Stimulated activated CD4-positive, alpha-beta T cell treated with anti-CD3 and anti-CD28 coated beads, Interleukin-12 subunit alpha, Interleukin-12 subunit beta, amount 100 ng/mL, for 48 hours (primary cell): ENCODE measurements at places on chromosomes 1 and 21.

GRCh38 chr1:41416081-41416480, 54.8 kb downstream of the FOXO6 start:
- no peak for DNase-seq

GRCh38 chr1:37448691-37449417, 25.5 kb upstream of the ZC3H12A start:
- DNase-seq: no peak

GRCh38 chr1:20278692-20279130, 12.0 kb upstream of the VWA5B1 start:
- DNase-seq: no peak

DNA sequence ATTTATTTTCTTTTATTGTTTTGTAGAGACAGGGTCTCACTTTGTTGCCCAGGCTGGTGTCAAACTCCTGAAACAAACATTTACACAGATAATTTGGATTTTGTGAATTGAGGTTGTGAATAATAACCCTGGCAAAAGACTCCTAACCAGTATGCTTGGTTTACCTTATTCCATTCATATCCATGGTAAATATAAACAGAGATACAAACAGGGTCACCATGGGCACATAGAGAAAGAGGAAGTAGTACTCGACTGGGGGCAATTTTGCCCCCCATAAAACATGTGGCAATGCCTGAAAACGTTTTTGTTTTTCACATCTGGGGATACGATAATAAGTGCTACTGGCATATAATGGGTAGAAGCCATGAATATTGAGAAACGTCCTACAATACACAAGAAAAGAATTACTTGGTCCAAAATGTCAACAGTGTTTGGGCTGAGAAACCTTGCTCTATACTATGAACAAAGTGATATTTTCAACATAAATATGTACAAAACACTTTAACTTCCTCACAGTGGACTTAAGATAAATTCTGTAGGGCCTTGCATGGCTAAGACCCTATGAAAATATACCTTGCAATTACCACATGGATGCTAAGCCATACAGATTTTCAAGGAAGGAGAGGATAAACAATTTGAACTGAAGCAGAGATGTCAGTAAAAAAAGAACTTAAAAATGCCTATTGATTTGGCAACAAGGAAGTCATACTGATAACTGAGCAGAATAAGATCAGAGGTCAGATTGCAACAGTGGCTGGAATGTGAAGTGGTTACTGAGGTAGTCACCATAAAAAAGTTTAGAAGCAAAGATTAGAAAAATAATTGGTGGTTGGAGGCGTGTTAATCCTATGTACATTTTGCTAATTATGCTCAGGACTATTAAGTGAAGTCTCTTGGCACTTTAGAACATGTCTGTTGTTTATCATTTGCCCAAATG, 27.4 kb upstream of the ASPM start:
- DNase-seq: no peak

DNA sequence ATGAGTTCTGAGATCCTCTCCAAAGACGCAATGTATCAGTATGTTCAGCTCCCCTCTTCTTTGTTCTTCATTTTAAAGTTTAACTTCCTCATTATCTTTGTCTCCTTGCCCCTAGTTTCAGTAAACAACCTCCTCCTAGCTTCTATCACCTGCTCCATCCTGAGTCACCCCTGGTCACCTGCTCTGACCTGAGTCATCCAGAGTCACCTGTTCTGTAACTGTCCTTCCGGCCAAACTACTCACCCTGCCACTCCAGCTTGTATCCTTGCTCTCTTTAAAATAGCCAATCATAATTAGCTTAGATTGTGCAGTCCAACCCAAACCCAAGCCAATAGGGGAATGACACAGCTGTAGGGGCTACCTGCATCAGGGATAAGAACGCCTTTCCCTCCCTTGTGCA, 332.0 kb downstream of the OLFM3 start:
- no peak for DNase-seq

GRCh38 chr1:55988963-55989452, 590.4 kb downstream of the PLPP3 start:
- no peak for DNase-seq

DNA sequence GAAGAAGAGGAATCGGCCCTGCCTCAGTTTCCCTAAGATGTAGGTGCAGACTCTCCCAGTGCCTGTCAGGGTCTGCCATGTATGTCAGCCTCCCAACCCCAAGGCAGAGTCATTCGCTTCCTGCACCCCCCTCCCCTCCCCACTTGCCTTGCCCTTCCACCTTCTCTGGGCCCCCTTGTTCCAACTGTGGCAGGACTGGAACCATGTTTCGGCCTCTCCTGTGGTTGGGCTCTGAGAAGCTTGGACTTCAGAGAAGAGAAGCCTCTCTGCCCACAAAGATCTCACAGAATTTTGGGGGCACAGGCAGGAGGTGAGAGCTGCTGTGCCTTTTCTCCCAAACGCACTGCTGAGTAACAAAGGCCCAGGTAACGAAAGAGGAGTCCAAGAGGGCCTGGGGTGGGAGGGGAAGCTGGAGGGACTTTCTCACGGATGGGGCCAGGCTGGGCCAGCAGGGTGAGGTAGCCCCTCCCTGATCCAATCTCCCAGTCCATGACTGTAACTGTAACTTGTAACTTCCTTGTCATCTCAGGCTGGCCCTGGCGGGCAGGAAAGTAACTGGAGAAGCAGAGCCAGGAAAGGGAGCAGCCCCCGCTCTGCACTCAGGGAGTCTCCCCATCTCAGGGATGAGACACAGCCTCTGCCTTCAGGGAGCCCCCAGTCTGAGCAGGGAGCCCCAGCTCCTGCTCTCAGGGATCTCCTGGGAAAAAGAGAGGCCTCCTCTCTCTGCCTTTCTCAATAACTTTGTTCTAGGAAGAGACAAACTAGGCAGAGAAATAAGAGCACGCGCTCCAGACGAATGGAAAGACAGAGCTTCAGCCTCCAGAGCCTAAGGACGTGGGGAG, 11.3 kb downstream of the CRABP2 start:
- no peak for DNase-seq

DNA sequence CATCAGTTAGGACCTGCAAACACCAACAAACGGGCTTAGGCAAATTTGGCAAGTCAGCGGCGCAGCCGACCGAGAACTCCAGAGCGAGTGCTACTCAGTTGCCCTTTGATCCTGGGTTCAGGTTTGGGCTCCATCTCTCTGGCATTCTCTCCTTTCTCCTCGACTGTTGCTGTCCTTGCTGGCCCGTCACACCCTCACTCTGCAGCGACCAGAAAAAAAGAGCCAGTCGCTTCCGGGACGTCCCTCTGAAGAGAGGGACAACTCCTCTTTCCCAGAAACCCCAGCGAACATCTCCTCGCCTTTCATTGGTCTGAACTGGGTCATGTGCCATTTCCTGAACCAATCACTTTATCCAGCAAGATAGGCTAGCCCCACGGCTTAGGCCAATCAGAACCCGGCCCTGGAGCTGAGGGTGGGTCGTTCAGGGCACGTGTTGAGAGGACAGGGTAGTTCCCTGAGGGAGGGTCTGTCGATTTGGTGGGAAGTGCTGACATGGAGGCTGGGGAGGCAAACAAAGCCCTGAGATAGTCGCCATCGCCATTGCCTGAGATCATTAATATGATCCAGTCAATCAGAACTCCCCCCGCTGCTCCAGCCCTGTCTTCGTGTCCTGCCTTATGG, 113.7 kb downstream of the PTPRU start:
- DNase-seq: no peak

GRCh38 chr1:76542359-76542758, 324.9 kb upstream of the ST6GALNAC5 start:
- no peak for DNase-seq

DNA sequence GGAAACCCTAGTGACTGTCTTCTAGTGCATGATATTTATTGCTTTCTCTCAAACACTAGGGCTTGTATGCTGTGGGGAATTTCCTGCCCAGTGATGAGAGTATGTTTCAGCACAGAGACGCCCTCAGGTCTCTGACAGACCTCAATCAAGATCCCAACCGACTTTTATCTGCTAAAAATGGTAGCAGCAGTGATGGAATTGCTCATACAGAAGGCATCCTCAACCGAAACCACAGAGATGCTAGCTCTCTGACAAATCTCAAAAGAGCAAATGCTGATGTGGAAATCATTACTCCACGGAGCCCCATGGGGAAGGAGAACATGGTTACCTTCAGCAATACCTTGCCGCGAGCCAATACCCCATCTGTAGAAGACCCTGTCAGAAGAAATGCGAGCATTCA, 41.3 kb downstream of the PLPPR4 start:
- no peak for DNase-seq

DNA sequence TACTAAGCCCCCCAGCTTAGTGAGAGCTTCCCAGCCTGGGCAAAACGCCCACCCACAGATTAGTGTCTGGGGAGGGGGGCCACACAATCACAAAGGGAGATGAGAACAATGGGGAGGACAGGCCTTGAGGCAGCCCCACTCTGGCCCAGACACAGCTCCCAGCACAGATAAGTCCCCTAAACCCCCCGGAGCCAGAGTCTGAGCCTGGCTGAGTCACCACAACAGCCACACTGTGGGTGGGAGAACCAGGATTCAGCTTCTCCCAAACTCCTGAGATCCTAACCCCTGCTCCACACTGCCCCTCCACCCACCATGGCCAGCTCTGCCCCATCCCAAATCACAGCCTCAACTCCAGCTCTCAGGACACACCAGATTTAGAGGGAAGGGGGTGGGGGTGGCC, 4.2 kb downstream of the NECTIN4 start:
- DNase-seq: no peak
